Left hindlimb (tissue), 1 donor: ENCODE measurements at places on chromosomes 6 and 20.
A peak's percentile ranks its signal among the peaks of the same experiment; 100 is the strongest.

DNA sequence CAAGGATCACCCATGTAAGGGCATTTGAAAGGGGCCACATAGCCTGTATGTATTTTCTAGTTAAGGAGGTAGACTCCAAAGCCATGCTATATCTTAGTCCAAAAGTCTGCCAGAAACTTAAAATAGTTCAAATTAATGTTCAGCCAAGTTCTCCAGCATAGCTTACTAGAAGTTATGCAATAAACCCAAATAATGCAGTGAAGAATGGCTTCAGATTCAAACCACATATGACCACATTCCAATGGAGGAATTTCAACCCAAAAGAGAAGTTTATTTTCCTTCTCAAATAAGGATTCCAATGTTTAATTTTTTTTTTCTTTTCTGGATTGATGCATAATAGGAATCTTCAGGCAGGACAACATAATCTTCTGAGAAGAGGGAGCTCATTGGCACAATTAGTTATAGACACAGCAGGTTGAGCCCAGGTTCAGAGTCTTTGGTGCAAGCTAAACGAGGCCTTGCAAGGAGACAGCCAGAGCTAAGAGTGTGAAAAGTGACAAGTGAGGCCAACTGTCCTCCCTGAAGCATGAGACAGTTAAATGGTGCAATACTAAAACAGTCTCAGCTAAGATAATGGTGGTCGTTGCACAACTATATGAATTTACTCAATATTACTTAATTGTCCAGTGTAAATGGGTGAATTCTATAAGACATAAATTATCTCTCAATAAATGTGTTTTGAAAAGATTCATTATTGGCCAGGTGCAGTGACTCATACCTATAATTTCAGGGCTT, 598.8 kb upstream of the CDH4 start:
- DNase-seq: no peak

DNA sequence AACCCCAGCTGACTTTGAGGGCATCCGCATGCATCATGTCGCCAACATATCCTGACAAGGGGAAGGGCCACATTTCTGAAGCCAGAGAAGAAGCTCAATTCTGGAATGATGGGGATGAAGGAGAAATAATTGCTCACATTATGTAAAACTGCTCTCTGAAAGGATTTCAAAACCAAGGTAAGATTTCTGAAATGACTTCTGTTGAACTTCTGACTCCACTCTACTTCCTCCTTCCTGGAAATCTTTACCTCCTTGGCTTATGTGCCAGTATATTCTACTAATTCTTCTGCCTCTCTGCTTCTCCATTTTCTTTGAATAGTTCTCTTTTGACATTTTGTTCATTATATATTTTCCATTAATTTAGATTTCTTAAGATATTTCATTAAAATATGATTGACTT, 31.9 kb downstream of the HLA-DPB1 start:
- DNase-seq: no peak

DNA sequence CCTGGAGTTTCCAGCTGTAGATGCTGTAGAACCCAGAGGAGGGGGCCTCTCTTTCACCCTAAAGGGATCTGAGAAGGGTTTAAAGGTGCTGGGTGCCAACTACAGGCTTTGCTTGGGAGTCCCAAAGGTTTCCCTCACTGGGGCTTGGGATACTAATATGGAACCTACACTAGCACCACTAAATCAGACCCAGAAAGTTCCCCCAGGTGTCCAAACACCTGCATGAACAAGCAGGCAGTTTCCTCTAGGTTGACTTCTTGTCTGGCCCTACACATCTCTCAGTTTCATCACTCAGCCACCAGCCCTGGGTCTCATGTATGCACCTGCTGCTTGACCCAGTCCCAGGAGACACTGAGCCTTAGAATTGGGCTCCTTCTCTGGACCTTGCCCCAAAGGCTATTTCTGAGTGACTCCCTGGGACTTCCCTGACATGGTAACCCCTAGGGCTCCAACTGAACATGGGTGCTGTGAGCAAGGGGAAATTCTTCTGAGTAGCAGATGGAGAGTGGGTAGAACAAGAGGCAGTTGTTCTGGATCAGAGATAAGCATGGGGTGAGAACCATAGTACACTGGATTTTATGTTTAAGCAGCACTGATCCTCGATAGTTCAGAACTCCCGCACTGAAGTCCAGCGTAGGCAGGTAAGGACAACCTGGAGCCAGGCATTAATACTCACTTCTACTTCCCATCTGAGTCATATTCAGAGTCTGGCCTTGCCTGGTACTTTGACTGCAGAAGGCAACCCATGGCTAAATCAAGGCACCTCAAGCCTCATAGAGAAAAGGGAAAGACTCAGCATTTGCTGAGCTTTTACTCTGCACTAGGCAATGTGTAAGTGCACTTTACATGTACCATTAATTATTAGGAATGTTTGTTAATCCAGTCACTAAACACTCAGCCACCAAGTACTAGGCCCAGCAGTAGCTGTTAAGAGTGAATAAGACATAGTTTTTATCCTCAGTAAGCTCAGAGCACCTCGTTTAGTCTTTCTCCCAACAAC, 16.8 kb downstream of the BCL2L1 start:
- DNase-seq: no peak

GRCh38 chr20:49846206-49846807, 33.7 kb downstream of the SLC9A8 start:
- DNase-seq: no peak

DNA sequence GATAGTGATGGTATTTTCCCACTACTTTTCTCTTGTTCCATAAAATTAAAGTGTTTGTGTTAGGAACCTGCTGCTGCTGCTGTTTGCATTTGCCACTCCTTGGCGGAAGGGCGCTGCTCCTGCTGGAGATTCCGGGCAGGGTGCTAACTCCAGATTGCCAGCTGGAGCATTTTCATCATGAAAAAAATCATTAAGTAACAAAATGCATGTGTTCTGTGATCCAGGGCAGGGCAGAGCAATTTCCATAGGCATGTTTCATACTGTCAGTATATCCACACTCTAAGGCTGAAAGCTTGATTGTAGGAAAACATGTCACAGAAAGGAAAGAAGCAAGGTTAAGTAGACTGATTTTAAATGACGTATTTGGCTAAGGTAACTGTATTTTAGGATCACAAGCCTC, 24.0 kb downstream of the PBOV1 start:
- DNase-seq: no peak

GRCh38 chr6:36968266-36968977, 13.9 kb downstream of the PI16 start:
- no peak for DNase-seq

DNA sequence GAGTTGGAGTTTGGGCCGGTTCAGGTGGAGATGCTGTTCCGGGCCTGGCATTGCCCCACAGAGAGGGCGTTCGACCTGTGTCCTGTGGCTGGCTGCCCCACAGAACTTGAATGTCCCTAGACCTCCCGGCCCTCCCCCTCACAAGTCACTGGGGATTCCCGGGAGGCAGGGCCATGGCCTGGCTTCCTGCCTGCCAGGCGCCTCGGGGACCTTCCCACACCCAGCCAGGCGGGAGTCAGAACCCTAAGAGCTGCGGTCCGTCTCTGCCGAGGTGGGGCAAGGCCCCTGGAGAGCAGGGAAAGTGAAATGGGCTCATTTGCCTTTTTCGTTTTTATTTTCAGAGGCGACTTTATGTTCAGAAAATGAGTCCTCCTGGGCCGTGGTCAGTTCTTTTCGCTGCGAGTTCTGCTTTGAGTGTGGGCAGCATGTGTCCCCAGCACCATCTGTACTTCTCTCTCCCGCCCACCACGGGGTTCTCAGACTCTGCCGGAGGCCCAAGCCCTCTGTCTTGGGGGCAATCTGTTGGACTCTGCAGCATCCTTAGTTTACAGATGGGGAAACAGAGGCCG, 8.5 kb downstream of the RBM38 start:
- DNase-seq: no peak

GRCh38 chr20:21936720-21937380, 231.4 kb downstream of the PAX1 start:
- no peak for DNase-seq

DNA sequence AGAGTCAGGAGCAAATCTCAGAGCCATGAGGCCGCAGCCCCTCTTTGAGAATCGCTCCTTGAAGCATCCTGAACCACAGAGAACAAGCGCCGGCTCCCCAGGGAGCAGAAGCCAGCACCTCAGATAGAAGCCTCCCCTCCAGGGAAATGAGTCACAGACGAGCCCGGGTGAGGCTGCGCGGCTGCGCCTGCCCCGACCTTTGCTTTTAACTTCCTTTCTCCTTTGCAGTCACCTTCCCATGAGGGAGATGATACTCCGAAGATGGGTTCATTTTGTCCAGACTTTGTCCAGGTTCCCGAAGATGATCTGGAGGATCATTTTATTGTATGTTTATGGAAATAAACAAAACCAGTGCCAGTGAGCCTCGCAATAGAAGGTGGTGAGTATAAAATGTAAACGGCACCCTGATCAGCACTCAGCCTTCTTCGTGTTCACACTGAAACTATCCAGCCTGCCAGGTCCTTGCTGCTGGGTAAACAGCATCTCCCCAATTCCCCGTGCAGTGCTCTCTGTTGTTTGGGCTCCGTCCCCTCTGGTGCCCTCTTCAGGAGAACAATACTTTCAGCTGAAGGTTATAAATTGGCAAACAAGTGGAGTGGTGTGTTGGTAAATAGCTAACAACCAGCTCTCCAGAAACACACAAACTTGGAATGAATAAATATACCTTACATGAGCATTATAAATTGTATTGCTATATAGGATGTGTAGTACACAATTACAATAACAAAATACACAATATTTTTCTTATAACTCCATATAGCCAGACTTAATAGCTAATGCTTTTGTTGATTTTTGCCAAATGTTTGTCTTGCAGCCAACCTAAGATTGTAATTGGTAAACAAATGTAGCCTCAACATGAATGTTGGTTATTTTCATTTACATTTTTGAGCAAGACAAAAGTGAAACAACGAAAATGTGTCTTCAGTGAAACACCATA, 41.4 kb upstream of the TMEM181 start:
- DNase-seq: peak; percentile 45

- no peak for DNase-seq
Measured at GRCh38 chr6:20159781-20160540, 52.3 kb downstream of the MBOAT1 start.

GRCh38 chr6:159106627-159107241, 61.9 kb upstream of the TAGAP start:
- DNase-seq: no peak

- peak; percentile 99 for DNase-seq
Measured at GRCh38 chr6:18155150-18155863, at the start of gene KDM1B. Gene KDM1B, plus strand, starts transcription at chr6:18155422. Its CDS starts 4,474 bp downstream, at chr6:18159896.

- no peak for DNase-seq
Measured at GRCh38 chr6:165119231-165120020, 190.0 kb downstream of the C6orf118 start.

DNA sequence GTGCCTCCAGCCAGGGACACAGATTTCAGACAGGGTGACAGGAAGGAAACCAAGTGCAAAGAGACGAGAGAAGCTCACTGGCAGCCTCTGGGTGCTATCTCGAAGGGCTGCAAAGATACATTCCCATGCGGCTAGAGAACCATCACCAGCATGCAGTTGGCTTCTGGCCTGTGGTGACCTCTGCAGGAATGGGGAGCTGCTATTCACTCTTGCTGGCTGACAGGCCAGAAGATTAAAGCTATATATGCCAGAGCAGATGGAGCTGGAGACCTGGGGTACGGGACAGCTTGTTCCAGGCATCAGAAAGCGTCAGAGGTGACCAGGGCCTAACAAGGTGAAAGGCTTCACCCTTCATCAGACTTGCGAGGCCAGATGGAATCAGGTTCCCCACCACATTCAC, 20.0 kb downstream of the MAP1LC3A start:
- no peak for DNase-seq

- DNase-seq: no peak
Measured at GRCh38 chr6:353642-354614, 37.6 kb upstream of the IRF4 start.

- DNase-seq: no peak
Measured at GRCh38 chr6:163954088-163954775, 539.7 kb downstream of the QKI start.

DNA sequence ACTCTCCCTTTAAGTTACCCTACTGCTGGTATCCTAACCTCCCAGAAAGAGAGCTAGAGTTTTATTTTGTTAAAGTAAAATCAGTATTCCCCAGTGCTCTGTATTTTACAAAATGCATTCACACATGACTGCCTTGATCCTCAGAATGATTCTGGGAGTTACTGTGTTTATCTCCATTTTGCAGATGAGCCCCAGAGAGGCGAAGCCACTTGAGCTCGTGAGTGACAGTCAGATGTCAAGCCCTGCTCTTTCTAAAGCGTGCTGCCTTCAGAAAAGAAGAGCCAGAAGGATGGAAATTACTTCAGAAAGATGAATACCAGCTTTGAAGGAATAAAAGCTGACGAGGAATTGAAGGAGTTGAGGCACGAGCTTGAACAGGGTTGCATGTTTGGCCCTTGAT, 14.1 kb upstream of the OSER1 start:
- no peak for DNase-seq

- DNase-seq: no peak
Measured at GRCh38 chr6:74167511-74167910, 471.5 kb downstream of the CD109 start.

DNA sequence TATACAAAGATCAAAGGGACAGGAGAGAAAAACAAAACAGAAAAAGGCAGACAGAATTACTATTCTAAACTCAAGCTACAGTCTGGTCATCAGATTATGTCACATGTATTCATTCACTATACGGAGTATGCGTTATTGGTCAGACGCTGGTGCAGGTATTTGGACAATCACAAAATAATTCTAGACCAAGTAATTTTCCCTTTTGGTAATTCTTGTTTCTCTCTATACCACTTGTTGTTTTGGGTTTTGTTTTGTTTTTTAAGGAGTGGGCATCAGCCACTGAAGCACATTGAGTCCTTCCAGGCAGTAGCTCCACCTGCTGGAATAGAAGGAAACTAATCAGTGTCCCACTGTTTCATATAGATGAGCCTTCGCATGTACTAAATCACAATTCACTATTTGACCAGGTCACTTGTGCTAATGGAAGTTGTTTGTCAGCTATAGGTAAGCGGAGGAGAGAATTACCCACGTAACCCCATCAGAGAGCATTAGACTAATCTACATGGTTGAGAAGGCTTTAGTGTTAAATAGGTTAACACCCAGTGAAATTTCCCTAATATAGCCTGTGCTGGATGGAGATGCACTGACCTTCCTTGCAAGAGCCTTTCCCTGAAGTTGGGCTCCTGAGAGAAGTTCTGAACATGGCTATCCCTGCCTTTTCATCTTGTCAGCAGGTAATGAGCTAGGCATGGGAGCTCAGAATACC, 77.9 kb downstream of the TNFAIP3 start:
- DNase-seq: no peak

GRCh38 chr6:110628330-110628729, 151.9 kb upstream of the SLC22A16 start:
- no peak for DNase-seq

- no peak for DNase-seq
Measured at GRCh38 chr20:41935259-41935791, 317.1 kb upstream of the CHD6 start.

- DNase-seq: no peak
Measured at GRCh38 chr20:44552950-44553908, 29.1 kb upstream of the PKIG start.

GRCh38 chr6:21070620-21071019, 522.9 kb upstream of the SOX4 start:
- DNase-seq: no peak

GRCh38 chr6:108528878-108529277, 31.8 kb upstream of the FOXO3 start:
- no peak for DNase-seq
